ENCODE measurements at places on chromosomes 6 and 20.

- DNase-seq, result no peak
Measured at GRCh38 chr20:21509079-21509596, 4.7 kb downstream of the NKX2-2 start.

DNA sequence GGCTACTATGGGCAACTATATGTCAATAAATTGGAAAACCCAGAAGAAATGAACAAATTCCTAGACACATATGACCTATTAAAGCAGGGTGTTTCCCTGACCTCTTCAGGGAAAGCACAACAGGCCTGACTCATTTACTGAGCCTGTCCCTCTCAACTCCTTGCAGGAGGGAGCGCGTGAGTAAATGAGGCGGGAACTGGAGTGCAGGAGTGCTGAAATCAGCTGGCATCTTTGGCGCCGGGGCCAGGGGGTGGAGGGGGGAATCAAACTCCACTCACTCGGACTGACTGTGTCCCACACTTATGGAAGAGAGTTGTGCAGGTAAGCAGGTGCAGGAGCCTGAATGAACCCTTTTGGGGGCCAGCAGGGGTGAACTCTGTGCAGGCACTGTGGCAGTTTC lies 671.2 kb upstream of the PTCHD4 start:
- no peak for DNase-seq

GRCh38 chr6:31031095-31031494 lies 20.8 kb downstream of the MUC22 start:
- DNase-seq, result no peak

- DNase-seq, result peak; percentile 62
Measured at GRCh38 chr20:50575865-50576720, 65.9 kb downstream of the PTPN1 start.

DNA sequence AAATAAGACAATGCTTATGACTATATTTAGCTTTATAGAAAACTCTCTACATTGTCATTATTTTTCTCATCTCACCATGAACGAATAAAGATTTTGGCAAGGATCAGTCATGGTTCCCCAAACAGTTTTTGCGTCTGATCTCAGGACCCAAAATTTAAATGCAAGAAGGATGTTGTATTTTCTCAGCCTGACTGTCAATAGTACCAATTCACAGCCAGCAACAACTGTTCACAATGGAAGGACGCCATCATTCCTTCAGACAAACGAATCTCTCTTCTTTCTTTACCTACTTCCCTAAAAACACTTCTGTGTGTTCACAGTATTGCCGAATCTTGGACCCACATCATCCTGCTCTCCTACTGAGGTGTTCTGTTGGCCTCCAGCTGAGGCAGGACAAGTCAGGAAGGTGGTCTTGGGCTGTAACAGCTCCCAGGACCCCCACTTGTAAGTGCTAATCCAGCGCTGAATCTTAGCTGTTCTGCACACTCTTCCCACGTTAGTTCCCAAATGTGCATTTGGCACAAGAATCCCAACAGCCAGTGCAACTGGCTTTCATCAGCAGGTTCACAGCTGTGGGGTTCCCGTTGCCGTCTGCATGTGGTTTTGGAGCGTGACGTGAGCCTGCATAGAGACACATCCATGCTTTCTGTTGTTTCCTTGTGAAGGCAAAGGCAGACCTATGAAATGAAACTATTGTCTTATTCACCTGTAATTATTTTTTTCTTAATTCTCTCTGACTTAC lies 600.0 kb downstream of the QKI start:
- no peak for DNase-seq

GRCh38 chr6:14259594-14260152 lies 142.1 kb downstream of the CD83 start:
- DNase-seq, result no peak

DNA sequence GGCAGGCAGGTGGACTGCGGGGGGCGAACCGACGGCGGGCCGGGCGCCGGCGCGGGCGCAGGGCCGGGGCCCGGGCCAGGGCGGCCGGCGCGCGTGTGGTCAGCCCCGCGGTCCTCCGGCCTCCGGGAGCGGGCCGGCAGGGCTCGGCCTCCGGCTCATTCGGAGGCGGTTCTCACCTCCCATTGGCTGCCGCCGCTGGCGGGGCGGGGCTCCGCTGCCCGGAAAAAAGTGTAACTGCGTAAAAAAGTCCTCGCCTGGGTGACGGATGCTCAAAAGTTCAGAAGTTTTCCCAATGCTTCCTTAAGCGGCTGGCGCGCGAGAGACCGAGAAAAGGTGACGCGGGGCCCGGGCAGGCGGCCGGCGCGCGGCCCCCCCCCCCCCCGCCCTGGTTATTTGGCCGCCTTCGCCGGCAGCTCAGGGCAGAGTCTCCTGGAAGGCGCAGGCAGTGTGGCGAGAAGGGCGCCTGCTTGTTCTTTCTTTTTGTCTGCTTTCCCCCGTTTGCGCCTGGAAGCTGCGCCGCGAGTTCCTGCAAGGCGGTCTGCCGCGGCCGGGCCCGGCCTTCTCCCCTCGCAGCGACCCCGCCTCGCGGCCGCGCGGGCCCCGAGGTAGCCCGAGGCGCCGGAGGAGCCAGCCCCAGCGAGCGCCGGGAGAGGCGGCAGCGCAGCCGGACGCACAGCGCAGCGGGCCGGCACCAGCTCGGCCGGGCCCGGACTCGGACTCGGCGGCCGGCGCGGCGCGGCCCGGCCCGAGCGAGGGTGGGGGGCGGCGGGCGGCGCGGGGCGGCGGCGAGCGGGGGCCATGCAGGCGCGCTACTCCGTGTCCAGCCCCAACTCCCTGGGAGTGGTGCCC lies at the start of gene FOXC1:
FOXC1 (plus strand) TSS at position 268 of the 849 bp plus-strand sequence; CDS start at position 799, 531 bp downstream.
- peak; percentile 71 for DNase-seq

- DNase-seq, result no peak
Measured at GRCh38 chr6:45310118-45310788, 17.9 kb upstream of the RUNX2 start.

DNA sequence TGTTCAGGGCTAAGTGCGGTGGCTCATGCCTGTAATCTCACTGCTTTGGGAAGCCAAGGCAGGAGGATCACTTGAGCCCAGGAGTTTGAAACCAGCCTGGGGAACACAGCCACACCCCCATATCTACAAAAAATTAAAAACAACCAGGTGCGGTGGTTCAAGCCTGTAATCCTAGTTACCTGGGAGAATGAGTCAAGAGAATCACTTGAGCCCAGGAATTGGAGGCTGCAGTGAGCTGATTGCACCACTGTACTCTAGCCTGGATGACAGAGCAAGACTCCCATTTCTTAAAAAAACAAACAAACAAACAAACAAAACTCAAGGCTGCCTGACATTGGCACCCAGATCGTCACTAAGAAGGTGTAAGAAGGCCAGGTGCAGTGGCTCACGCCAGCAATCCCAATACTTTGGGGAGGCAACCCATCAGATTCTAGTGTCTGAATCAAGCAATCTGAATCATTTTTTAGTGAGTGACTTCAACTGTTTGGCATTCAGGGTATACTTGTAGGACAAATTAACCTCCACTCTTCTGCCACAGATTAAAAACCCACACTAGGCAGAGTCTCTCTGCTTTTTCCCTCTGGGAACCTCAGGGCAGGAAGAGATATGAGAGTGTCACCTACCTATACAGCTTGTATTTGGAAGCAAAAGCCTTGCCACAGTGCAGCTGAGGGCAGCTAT lies 6.1 kb downstream of the PLAGL2 start:
- DNase-seq, result no peak

GRCh38 chr6:46704562-46704961 lies 16.9 kb downstream of the TDRD6 start:
- DNase-seq, result peak; percentile 24

- DNase-seq, result peak; percentile 5
Measured at GRCh38 chr6:29791162-29791561, 36.5 kb upstream of the HLA-G start.

DNA sequence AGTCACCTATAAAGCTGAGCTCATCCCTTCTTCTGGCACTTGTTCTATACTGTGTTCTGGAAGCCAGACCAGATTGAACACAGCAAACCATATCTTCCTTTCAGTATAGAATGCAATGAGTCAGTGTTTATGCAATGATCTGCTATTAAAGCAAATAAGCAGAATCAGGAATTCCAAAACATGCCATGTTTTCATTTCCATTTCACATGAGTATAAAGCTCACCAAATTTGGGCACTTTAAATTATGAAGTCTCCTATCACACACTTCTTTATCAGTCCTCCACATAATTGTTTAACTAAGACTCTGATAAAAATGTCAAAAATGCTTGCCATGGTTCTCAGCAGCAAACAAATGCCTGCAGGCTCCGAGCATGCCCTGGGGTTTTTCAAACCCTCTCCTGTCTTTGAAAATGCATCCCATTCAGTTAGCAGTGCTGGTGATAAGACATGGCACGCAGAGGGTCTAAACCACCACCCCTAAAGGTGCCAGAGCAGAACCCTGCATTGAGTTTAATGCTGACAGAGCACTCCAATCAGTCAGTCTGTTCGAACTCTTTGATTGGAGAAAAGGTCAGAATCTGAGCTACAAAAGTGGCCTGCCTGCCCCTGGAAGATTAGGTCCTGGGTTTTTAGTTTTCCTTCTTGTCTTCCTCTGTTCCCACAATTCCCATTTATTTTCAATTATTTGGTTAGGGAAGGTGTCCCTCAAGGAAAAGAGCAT lies 234.1 kb downstream of the GMPR start:
- DNase-seq, result no peak

DNA sequence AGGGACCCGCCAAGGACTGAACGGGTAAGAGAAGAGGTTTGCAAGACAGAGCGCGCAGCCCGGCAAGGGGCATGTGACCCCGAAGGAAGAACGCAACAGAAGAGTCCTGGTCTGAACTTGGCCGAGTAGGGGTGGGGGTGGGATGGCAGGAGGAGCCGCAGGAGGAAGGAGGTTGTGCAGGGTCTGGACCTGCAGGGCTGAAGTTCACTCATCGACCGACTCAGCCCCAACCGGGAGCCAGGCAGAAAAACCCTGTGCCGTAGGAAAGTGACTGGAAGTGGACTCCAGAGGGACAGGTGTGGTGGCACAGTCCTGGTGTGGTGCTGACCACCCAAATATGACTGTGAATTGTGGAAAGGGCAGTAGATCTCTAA lies 15.2 kb downstream of the ADISSP start:
- no peak for DNase-seq

GRCh38 chr6:39568896-39569295 lies 156.3 kb downstream of the KIF6 start:
- DNase-seq, result no peak

- DNase-seq, result peak; percentile 75
Measured at GRCh38 chr6:144343701-144344428, 58.7 kb downstream of the UTRN start.

DNA sequence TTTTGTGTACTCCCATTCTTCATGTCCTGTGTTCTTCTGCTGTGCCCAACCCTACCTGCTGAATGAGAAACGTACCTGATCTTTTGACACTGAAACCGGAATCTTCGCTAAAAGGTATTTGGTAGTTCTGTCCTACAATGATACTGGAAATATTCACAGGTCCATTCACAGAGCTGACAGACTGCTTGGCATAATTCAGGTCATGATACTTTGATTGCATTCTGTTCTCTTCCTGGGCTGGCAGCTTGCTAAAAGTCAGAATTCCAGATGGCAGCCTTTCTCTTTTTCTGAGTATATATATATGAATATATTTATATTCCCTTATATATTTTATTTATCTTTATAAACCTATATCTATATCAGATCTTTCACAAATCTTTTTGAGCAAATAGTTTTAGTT lies 375.1 kb downstream of the PHF3 start:
- DNase-seq, result no peak

DNA sequence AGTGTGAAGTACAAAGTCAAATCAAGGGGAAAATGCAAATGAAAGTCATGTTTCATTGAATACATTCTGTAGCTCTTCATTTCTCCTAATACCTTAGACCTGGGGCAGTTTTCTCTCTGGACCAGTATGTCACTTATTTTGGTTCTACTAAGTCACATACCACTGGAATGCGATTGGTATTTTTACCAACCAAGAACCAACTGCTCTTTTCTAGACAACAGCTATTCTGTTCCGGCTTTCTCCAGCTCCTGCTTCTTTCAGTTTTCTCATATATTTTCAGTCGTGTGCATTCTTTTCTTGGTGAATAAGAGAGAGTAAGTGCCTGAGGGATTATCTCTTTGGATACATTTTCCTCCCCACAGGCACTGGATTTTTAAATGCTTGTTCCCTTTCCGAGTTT lies 39.2 kb upstream of the SPACA1 start:
- no peak for DNase-seq

DNA sequence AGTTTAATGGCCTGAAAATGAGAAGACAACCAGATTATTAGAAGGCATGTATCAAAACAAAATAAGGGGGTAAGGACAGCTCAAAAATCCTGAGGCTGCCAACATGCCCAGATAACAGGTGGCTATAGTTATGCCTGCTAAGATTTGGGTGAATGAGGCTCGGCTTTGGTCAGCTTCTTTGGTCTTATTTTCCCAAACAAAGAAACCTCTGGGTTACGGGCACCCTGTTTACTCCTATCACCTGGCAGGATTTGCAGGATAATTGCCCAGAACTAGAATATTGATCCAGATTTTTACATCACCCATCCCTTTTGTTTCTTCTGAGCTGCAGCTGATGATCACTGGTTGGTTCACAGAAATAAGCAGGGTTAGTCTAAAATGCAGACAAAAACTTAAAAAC lies 74.3 kb downstream of the SLC16A10 start:
- DNase-seq, result no peak

DNA sequence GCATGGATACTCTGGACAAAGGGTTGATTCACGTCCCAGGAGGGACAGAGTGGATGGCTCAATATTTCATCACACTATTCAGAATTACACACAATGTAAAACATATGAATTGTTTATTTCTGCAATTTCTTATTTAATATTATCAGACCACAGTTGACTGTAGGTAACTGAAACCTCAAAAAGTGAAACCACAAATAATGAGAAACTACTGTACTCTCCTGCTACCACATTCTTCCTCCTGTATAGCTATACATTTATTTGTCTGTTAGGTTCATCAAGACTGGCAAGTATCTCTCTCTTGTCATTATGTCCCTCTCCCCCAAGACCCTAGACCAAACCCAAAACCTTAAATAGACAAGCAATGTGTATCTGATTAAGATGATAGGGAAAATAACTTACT lies 60.0 kb downstream of the SYCP2 start:
- DNase-seq, result no peak

- DNase-seq, result peak; percentile 71
Measured at GRCh38 chr20:9241232-9241692, 172.4 kb downstream of the PLCB4 start.

GRCh38 chr6:114810468-114810867 lies 467.6 kb upstream of the HS3ST5 start:
- DNase-seq, result no peak

- no peak for DNase-seq
Measured at GRCh38 chr20:16107172-16107870, 465.9 kb downstream of the KIF16B start.

DNA sequence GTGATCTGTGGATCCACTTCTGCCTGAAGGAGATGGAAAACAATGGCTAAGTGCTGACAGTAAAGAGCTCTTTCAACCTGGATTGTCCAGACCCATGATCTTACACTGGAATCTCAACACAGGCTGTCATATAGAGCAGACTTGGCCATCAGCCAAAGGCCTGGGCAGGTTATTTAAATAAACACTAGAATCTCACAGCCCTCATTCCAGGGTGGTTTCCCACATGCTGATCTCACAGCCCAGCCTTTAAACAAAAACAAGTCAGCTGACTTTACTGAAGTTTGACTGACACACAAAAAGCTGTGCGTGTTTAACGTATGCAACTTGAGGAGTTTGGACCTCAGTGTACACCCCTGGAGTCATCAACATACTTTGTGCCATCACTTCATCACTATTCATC lies 28.4 kb downstream of the SYNDIG1 start:
- DNase-seq, result peak; percentile 13
